Activated T-cell treated with anti-CD3 and anti-CD28 coated beads for 24 hours (primary cell): ENCODE measurements at places on chromosomes 12 and 14.

DNA sequence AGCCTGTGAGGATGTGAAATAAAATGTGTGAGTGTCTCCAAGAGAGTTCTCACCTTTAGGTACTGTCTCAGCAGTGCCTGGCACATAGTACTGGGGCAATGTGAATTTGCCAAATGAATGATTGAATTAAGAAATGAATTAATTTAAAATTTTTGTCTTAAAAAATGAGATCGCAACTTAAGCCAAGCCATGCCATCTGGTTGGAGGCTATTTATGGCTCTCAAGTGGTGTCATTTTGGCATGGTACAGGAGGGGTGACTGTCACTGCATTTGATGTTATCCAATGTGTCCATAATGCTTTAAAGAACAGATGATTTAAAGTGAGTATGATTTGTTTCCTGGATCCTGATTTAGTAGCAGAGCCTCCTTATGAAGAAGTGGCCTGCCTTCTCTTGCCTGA lies 80.3 kb downstream of the SRGAP1 start:
- no peak for DNase-seq

DNA sequence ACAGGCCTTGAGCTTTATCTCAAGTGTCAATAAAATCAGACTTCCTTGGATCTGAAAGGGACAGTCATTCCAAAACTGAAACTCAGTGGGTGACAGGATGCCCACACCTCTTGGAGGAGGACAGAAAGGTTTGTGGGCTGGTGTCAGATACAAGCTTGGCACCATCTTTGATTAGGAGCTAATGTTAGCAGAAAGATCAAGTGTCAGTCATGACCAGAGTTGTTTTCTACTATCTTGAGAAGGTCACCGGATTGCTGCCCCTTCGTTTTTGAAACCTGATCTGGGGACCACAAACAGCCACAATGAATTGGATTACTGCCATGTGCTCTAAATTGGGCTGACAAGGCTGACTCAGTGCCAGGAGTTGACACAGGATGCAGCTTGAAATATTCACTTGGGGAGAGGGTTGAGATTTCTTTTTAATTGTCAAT lies 88.3 kb downstream of the OTOGL start:
- no peak for DNase-seq

- no peak for DNase-seq
Measured at GRCh38 chr12:103798586-103798985, 42.4 kb downstream of the NT5DC3 start.

- DNase-seq: no peak
Measured at GRCh38 chr12:47941871-47942613, 21.4 kb upstream of the TMEM106C start.

DNA sequence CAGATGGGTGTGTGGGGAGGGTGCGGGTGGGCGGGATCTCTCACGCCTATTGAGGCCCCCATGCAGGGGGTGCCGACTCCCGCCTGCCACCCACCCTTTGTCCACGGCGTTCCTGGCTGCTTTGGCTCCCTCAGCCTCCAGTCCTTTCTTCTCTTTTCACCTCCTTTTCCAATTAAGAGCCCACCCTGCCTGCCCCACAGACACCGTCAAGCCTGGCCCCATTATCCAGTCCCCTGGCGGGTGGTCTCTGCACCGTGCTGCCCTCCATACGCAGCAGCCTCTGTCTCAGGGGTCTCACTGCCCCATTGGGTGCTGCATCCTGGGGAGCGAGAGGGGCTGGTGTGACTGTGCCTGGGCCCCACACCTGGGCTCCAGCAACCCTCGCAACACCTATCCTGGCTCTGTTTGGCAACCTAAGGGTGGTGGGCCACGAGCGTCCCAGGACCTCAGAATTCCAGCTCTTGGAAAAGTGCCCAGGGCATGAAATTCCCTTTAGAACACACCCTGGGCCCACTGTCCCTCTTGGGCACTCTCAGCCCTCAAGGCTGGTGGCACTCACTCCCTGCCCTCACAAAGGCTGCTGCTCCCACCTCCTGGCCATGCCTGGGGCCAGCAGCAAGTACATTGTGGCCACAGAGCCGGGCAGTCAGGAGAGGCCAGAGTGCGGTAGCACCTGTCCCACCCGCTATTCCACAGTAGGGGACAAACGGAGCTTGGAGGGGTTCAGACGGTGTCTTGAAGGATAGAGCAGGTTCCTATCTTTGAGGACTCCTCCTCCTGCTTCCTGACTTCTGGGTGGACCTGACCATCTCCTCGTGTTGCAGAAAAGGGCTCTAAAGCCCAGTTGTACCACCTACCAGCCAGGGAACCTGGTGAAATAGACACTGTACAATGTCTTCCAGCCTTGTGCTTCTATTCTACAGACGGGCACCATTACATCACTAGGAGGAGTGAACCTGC lies 114.1 kb downstream of the KIF26A start:
- DNase-seq: no peak

DNA sequence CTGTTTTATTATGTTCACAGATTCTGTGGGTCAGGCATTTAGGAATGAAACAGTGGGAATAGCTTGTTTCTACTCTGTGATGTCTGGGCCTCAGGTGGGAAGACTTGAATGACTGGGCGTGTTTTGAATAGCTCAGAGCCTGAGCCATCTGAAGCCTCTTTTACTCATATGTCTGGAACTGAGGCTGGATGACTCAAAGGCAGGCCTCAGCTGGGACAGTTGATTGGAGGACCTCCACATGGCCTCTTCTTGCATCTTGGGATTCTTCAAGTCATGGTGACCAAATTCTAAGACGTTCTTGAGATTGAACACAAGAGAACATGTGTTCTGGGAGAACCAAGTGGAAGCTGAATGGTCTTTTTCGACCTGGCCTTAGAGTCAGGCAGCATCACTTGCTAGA lies 45.8 kb upstream of the TBX3 start:
- no peak for DNase-seq

GRCh38 chr12:122896662-122897061 lies 738 bp upstream of the VPS37B start:
- no peak for DNase-seq

DNA sequence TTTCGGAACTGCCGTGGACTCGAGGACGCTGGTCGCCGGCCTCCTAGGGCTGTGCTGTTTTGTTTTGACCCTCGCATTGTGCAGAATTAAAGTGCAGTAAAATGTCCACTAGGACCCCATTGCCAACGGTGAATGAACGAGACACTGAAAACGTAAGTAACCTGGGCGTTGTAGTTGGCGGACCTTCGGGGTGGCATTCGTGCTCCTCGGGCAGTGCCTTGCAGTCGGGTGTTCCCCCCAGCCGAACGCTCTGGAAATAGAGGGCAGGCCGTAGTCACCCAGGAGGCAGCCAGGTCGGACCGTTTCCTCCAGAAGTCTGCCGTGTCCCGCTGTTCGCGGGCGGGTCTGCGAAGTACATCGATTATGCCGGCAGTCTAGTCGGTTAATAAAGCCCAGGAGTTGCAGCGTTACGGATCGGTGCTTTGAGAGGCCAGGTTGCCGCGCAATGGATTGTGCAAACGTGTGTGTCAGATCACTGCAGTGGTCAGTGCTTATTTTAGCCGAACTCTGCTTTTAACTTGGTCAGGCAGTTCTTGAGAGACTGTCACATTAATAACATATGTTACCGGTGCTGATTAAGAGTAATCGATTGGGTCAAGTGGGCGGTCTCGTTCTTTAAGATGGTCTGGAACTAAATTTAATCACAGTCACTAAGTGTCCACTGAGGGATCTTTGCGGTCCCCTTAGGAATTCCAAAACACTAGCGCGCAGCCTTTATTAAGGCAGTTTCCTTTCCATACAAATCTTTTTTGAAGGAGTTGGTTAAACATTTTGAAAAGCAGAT lies 906 bp downstream of the MARK3 start:
- no peak for DNase-seq

DNA sequence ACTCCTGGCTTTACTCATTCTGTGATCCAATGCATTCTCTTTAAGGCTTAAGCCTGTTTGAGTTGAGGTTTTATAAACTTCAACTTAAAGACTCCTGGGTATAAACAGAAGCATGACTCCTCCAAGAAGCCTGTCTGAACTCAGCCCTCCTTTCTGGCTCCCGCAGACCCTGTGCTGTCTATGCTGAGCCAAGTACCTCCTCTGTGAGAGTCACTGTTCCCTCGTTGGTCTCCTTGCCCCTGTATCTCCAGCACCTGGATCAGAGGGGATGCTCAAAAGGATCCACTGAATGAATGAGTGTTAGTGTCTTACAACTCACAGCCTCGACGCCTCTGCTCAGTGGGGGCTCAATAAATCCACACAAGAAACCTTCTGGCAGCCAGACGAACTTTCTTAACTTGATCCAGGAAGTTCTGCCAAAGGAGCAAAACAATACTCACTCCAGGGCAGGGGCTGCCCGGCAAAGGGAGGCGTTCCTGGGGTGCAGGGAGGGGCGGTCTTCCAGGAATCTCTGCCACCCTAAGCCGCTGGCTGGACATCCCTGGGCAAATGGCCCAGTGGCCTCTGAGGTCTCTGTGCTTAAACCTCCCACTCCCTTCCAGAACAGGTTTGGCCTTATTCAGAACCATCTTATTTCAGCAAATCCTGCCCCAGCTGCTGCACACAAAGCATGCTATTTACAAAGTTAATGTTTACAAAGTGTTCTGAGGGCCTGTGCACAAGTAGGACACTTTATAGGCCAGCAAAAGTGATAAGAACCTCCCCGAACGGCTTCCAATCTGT lies 32.9 kb downstream of the MAP1LC3B2 start:
- DNase-seq: no peak

GRCh38 chr12:107518868-107519267 lies 166.7 kb upstream of the PWP1 start:
- DNase-seq: no peak

DNA sequence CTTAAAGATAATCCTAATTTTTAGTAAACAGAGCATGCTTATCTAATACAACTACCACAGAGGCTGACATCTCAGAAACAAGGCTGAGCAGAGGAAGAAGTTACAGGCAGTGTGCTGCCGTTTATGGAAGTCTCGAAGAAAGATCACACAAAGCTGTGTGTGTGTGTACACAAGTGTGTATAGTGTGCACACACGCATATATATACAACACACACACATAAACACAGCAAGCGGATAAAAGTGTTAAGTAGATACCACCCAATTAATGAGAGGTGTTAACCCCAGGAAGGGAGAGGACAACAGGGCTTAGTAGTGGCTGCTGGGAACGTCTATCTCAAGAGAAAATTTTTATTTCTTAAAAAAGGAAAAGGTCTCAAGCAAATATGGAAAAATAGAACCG lies 15.3 kb downstream of the CCDC88C start:
- no peak for DNase-seq

DNA sequence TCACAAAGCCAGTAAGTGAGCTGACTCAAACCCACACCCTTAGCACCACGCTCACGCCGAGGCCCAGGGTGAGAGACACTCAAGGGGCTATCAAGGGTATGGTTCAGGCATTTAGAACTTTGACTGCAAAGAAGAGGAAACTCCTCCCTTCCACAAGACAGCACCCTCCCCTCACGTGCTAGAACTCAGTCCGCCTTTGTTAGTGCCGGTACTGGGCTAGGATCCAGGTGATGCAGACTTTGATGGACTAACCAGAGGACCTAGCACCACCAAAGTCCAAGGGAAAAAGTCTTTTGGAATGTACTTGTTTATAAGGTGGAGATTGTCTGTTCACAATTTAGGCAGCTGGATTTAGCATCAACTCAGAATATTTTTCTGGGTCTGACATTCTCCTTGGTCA lies 33.7 kb downstream of the VWF start:
- DNase-seq: no peak

- no peak for DNase-seq
Measured at GRCh38 chr12:15265875-15266274, 44.7 kb upstream of the RERG start.

- DNase-seq: no peak
Measured at GRCh38 chr12:129717438-129717837, 186.4 kb downstream of the TMEM132D start.

DNA sequence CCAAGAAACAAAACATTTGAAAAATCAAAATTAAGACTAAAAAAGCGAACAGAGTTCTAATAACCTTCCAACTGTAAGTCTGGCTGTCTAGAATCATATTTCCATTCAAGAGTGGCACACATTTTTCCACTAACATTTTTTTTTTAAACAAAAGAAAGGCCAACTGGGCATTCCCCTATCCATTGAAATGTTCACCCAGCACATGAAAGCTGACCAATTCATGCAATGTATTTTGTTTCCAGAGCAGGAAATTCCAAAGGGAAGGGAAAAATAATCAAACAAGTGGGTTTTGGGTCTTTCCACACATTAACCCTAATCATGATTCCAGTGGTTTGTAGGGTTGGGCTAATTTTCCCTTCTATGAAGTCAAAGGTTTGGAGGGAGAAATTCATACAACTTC lies 206.5 kb downstream of the CALM1 start:
- DNase-seq: no peak

GRCh38 chr12:94750864-94751263 lies 100.5 kb upstream of the TMCC3 start:
- no peak for DNase-seq

- no peak for DNase-seq
Measured at GRCh38 chr12:2300168-2300567, 247.4 kb downstream of the CACNA1C start.

GRCh38 chr14:76169776-76170175 lies 18.1 kb downstream of the GPATCH2L start:
- no peak for DNase-seq

GRCh38 chr12:112584266-112584722 lies 165.5 kb downstream of the PTPN11 start:
- no peak for DNase-seq

DNA sequence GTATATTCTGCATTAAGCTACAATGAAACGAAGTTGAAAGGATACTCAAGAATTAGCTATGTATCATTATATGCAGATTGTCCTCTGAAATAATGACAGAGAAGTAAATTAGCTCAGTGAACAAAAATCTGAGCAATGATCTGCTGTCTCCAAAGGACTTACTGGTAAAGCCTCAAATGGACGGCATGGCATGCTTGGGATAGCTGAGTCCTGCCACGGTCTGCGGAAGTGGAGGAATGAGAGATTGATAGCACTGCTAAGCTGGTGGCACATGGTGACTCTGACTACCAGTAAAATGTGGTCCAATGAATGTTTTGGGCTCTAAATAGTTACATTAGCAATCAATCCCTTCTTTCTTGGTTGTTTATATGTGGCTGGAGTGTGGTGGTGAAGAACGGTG lies 3.7 kb upstream of the DENND5B start:
- no peak for DNase-seq

GRCh38 chr14:97390096-97390724 lies 593.0 kb downstream of the VRK1 start:
- DNase-seq: no peak

GRCh38 chr12:113161415-113162016 lies 12.0 kb downstream of the CFAP73 start:
- no peak for DNase-seq
